ENCODE measurements at places on chromosomes 6 and 20. TPM values are rescaled to one million over a fixed set of nuclear protein-coding genes. Genes with fewer than 3 reads are reported as not detected.

MSH5 gene
- total RNA-seq = 30.4 TPM

DNA sequence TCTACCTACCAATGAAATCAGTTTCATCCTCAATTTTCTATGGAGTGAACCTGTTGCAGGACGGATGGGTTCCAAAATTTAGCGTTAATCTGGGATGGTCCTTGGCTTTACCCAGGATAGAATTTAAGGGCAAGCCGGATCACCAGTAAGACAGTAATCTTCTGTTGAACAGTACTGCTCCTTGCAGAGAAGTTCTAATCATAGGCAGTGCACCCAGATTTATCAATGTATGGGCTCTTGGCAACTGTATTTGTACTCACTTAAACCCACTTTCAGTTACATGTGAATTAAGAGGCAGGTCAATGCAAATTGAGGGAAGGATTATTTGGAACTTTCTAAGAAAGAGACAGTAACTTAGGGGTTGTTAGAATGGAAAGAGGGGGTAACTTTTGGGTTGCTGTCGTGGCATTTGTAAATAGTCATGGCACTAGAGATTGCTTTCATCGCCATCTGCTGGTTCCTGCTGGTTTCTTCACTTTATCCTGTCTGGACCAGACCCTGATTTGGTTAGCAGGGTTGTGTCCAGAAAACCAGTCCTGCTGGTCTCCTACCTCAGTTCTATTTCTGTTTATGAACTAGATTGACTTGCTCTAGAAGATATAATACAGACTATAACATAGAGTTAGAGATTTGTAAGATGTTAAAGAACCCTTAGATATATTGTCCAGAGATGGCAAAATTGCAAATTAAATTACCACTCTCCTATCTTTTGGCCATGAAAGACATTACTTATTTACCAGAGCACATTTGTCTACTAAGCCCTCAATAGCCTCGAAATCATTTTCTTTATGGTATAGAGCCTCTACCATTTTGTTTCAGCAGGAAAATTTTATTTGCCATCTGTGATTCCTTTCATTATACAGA, 646.3 kb downstream of the UTRN start:
- DNase-seq = no peak

GRCh38 chr6:328136-328670, 35.9 kb downstream of the DUSP22 start:
- no peak for DNase-seq

DNA sequence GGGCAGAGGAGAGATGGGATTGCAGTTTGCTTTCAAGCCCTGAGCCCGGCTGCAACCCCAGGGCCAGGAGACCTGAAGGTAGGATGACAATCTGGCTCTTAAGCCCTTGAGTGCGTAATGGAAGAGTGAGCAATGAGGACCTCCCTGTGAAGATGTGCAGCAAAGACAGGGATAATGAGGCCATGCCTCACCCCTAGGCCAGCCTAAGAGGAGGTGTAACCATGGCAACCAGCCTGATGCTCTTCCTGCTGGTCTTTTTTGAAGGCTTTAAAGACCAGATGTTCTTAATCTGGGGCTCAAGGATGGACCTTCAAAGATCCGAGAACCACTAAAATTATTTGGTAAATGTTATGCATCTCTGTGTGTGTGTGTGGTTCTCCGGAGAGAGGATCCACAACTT, 8.2 kb downstream of the ARHGAP40 start:
- DNase-seq = no peak

DNA sequence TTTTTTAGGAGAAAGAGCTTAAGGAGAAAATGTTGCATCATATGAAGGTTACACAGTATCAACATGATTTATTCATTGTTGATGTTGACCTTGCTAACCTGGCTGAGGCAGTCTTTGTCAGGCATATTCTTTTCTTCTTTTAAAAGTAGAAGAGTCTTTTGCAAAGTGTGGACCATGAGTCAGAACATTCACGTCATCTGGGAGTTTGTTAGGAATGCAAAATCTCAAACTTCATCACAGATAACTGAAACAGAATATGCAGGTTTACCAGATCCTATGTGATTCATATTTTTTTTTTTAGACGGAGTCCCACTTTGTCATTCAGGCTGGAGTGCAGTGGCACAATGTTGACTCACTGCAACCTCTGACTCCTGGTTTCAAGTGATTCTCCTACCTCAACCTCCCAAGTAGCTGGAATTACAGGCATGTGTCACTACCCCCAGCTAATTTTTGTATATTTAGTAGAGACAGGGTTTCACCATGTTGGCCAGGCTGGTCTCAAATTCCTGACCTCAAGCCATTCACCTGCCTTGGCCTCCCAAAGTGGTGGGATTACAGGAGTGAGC, 530.4 kb upstream of the BTBD3 start:
- DNase-seq = no peak
